Muscle of arm (tissue), 14 donors: ENCODE measurements at places on chromosomes 11 and 22.

- DNase-seq, result no peak
These were observed 12.5 kb downstream of the CCDC34 start for GRCh38 chr11:27350511-27350910.

- DNase-seq, result no peak
These were observed 14.1 kb downstream of the H19 start for GRCh38 chr11:1983601-1983961.

GRCh38 chr11:63243533-63243932 is at the start of gene SLC22A25:
Gene SLC22A25 (minus strand): TSS chr11:63243599. CDS start chr11:63229652, 13,947 bp downstream.
- DNase-seq, result no peak

GRCh38 chr22:49006207-49007012 is 821.3 kb downstream of the BRD1 start:
- no peak for DNase-seq
